ENCODE measurements at places on chromosomes 12 and 14. TPM values are rescaled to one million over a fixed set of nuclear protein-coding genes. Genes with fewer than 3 reads are reported as not detected.

The ST8SIA1 gene
- 2.3 TPM for total RNA-seq

The NFE2 gene
- 0.27 TPM for total RNA-seq

The PSMC1 gene
- 65.0 TPM for total RNA-seq

The CLEC2A gene
- not detected for total RNA-seq

The LGR5 gene
- 2.5 TPM for total RNA-seq

The AKAP3 gene
- 1.6 TPM for total RNA-seq

- no peak for DNase-seq
Measured at GRCh38 chr14:96130854-96131253, 73.8 kb upstream of the BDKRB2 start.

DNA sequence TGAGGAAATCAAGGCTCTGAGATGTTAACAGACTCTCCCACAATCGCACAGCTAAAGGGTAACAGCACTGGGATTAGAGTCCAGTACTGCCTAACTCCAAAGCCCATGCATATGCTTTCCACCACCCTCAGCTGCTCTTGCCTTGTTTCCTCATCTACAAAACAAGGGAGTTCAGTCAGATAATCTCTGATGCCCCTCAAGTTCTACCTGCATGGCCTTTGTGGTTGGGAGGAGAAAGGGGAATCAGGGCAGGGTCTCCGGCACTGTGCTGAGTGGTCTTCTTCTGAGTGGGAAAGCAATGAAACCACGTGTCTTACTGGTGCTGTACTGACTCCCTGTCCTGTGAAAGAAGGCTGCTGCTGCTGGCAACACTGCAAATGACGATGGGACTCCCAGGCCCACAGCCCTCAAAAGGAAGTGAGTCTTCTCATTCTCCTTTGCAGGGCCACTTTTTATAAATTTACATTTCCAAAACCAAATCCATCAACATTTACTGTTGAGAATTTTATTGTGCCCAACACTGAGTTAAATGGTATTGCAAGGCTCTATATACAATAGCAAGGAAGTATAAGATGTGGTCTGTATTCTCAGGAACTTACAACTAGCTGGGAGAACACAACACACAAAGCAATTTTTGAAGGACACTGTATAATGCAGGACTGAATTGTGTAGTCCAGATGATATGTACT lies 19.7 kb upstream of the DUSP16 start:
- no peak for DNase-seq

GRCh38 chr14:104335611-104336010 lies 197.2 kb downstream of the KIF26A start:
- DNase-seq, result no peak

DNA sequence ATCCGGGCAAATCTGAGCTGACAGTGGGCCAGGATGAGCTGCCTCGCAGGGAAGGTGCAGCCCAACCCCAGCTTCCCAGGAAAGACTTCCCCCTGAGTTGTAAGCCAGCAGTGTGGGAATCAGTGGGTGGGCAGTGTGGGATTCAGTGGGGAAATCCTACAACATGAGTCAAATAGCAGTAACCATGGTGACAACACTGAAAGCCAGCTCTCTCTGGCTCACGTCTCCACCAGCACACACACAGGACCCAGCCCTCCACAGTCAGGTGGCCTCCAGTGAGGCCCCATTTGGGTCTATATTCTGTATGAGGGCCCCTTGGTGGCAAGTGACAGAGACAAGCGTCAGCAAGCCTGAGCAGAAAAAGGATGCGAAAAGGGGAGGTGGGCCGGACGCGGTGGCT lies 6.0 kb upstream of the LGALS3 start:
- no peak for DNase-seq

DNA sequence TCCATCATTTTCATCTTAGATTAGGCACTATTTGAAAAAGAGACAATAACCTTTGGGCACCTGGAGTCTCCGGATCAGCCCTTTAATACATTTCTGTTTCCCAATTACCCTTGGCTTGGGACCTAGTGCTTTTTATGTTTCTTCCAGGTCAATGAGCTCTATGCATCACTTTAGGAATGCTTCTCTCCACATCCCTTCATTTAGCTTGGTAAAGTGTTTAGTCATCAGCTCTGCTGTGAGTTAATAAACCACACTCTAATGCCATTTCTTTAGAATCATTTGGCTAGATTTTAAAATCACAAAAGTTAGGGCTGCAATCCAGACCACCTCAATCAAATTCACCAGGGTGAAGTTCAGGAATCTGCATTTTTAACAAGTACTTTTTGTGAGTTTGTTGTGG lies 41.7 kb downstream of the RASSF9 start:
- DNase-seq, result no peak

DNA sequence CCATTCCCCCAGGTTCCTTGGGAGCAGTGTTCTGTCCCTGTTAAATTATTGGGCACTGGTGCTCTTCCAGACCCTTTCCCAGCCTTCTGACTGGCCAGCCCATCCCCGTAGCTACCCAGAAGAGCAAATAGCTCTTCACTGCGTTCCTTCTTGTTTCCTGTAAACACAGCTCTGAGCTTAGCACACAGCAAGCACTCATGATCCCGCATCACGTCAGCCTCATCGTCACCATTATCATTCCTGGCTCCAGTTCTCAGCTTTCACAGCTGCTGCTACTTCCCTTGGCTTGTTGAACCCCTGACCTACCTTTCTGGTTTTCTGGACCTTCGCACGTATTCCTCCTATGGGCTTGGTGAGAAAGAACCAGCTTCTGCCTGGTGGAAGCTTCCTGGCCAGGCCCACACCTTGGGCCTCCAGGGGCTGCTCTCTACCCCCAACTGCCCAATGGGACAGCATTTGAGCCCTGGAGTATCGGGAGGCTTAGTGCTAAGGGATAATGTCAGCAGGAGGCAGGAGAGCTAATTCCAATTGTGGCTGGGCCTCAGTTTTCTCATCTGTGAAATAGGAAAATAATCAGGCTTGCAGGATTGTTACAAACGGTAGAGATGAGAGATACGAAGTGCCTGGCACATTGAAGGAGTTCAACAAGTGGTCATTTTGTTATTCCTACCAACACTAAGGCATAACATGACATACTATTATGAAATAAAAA lies 22.6 kb upstream of the PAPOLA start:
- no peak for DNase-seq

GRCh38 chr14:70735043-70735442 lies 74.3 kb downstream of the MAP3K9 start:
- peak; percentile 23 for DNase-seq
